Kidney epithelial cell (primary cell): ENCODE measurements at places on chromosomes 3 and 15. TPM values are rescaled to one million over a fixed set of nuclear protein-coding genes. Genes with fewer than 3 reads are reported as not detected.

DNA sequence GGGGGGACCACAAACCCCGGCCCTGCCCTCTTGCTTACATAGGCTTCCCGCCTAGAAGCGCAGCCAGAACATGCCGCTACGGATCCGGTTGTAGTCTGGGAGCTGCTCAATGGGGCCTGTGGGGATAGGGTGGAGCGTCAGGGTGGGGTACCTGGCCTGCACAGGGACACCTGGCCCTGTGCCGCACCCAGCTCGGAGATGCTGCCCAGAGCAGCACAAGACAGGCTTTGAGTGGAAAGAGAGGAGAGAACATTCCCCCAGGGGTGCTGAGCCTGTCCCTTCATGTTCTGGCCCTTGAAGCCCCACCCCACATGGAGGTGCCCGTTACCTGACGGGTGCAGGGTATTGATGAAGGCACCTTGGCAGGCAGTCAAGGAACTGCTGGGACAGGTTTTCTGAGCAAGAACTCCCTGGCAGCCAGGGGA is 4.0 kb upstream of the COL7A1 start:
- DNase-seq = no peak

PLSCR2 gene
- 0.62 TPM in 1 of 2 replicates, not detected in the other for total RNA-seq

DNA sequence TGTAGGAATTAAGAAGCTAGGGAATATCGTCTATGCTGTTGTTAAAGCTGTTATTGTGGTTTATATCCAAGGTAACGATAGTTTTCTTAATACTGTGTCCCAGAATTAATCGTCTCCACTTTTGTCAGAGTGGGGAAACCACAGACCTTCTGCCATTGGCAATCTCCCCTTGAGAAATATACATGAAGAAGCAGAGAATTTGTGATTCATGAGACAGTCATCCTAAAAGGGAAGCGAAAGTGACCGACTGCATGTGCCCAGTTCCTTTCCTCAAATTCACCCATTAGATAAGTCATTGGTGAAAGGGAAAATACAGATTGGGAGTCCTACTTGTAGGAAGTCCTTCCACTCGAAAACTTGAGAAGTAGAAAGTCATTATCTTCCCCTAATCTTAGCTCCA is 26.6 kb downstream of the DIPK2A start:
- DNase-seq = no peak

ZNF860 gene
- 1.3 and 2.2 TPM in 2 replicates for total RNA-seq

DNA sequence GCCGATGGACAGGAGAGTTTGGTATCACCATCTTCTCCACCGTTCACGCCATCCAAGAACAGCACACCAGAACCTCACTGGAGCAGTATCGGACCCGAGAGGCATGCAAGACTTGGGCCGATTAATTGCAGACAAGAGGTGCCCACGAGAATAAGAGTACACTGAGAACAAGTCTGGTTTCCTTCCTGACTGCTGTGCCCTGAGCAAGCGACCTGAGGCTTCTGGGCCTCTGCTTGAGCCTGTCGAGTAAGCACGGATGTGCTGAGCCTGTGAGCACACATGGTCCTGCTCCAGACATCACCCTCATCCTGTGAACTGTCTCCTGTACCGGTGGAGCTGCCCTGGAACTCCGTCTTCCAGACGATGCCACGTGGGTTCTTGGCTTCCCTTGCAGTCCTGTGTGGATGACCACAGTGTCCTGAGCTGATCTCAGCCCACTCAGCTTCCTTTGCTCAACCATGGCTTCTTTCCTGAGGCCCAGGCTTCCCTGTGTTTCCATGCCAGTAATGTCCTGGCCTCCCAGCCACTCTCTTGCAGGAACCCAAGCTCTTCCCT is 34.3 kb upstream of the SNRPA1 start:
- no peak for DNase-seq

KBTBD13 gene
- total RNA-seq = not detected in 2 replicates

DNA sequence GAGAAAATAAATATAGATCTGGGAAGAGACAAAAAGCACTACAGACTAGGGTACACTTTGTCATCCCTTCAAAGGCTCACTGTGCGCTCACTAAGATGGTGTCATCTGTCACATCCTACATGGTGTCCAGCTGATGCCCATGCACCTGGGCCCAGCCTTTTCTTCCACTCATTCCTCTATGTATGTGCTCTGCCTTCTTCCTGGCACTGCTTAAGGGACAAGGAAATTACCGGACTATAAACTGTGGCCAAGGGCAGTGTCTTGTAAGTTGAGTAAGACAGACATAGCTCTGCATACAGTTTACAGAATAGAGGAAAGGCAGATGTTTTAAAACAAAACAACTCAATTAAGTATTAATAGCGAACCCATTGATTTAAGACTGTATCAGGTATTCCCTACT is 52.9 kb downstream of the ARHGAP31 start:
- DNase-seq = no peak

DNA sequence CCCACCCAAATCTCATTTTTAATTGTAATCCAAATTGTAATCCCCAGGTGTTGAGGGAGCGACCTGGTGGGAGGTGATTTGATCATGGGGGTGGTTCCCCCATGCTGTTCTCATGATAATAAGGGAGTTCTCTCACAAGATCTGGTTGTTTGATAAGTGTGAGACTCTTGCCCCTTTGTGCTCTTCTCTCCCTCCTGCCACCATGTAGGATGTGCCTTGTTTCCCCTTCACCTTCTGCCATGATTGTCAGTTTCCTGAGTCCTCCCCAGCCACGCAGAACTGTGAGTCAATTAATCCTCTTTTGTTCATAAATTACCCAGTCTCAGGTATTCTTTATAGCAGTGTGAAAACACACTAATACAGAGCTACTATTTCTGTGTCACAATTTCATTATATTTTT is 88.7 kb downstream of the NCEH1 start:
- no peak for DNase-seq

GRCh38 chr15:41104234-41104633 is 11.8 kb downstream of the INO80 start:
- no peak for DNase-seq

GABRA5 gene
- total RNA-seq = 0.21 TPM in 1 of 2 replicates, not detected in the other

- no peak for DNase-seq
Measured at GRCh38 chr15:34793071-34793470, 2.3 kb downstream of the ACTC1 start.

DNA sequence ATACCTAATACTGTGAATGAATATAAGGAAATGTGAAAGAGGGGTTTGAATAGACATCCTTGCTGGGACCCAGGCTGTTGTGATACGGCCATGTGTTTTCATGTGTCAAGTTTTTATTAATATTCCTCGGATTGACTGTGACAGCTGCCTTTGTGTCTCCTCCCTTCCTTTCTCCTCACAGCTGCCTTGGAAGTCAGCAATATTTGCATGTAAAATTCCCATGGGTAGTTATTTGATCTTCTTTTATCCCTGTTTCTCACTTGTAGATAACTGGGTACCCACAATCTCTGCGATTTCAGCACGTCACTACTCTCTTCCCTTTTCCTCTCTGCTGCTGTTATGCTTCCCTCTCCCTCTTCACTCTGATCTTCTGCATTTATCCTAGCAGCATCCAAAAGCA is 9.4 kb downstream of the GPR156 start:
- DNase-seq = no peak

DNA sequence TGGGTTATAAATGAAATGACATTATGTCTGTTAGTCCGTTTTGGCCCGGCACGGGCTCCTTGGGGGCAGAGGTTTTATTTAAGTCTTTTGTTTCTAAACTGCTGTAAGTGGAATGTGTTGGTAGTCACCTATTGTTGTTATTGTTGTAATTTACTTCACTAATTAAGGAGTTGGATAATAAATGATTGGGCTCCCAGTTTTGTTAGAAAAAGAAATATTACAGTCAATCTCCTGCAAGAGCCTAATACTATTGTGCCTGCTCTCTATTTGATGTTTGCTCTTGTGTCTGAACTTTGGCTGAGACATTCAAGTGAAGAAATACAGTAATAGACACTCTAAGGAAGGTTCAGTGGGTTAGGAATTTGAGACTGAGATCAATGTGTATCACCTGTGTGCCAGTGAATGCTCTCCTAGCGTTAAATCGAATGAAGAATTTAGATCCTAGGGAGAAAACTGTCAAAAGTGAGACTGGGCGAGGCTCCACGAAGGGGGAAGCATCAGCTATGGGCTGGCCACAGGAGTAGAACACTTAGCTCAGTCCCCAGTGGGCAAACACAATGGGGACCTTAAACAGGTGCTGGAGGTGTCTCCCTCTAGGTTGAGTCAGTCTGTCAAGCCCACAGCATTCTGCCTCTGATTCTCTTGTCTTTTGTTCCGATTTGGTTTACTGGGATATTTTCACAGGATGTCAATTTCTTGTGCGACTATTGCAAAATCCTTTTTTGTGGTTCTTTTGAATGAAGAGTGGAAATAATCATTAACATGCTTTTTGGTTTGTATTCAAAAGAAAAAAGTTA is 1.2 kb downstream of the ROBO2 start:
- DNase-seq = no peak

- peak; percentile 67 for DNase-seq
Measured at GRCh38 chr3:134373271-134374104, 759 bp downstream of the AMOTL2 start.

GRCh38 chr3:71509066-71509465 is 74.5 kb downstream of the FOXP1 start:
- DNase-seq = no peak

COL7A1 gene
- 337 and 348 TPM in 2 replicates for total RNA-seq

DNA sequence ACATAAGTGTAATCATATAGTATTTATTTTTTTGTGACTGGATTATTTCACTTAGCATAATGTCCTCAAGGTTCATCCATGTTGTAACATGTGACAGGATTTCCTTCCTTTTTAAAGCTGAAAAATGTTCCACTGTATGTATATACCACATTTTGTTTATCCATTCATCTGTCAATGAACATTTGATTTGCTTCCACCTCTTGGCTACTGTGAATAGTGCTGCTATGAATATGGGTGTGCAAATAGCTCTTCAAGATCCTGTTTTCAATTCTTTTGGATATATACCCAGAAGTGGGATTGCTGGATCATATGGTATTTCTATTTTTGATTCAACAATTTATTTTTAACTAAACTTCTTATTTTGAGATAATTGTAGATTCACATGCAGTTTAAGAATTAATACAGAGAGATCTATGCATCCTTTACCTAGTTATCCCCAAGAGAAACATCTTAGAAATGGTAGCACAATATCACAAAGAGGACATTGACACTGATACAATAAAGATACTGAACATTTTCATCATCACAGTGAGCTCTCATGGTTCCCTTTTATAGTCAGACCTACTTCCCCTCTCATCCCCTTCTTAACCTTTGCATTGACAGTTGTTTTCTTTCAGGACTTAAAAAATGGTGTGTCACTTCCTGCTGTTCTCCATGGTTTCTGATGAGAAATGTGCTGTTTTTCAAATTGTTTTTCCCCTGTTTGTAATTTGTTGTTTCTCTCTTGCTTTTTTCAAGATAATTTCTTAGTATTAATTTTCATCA is 90.1 kb downstream of the SATB1 start:
- no peak for DNase-seq

BRPF1 gene
- 20.1 and 21.3 TPM in 2 replicates for total RNA-seq

- no peak for DNase-seq
Measured at GRCh38 chr15:58873267-58873666, 60.2 kb downstream of the SLTM start.

NT5DC2 gene
- 192 and 223 TPM in 2 replicates for total RNA-seq

DNA sequence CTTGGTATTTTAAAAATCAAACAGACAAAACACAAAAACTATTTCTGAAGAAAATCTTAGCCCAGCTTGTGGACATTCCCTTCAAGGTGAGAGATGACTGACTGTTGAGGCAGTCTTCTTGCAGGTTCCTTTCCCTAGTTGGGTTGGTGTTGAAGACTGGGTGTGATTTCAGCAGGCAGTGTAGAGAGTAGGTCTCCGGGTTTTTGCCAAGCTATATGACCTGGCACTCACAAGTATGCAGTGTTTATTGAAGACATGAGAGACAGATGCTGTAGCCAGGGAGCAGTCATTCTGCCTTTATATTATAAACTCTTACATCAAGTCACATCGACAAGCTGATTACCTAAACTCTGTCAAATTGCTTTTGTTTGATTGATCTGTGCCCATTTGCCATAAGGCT is 17.5 kb downstream of the SENP8 start:
- DNase-seq = no peak

RAB6B gene
- total RNA-seq = 4.1 and 4.4 TPM in 2 replicates
